A673 (cell line): ENCODE measurements at places on chromosomes 2 and 18. TPM values are rescaled to one million over a fixed set of nuclear protein-coding genes. Genes with fewer than 3 reads are reported as not detected.

NT5C1B gene
- not detected in 2 replicates for total RNA-seq

POTEC gene
- total RNA-seq, result not detected in 2 replicates

MEP1B gene
- total RNA-seq, result 0.26 TPM in 1 of 2 replicates, not detected in the other

CFAP65 gene
- 0.13 and 0.83 TPM in 2 replicates for total RNA-seq

PKP4 gene
- 67.7 and 79.3 TPM in 2 replicates for total RNA-seq

ICA1L gene
- total RNA-seq, result 3.2 and 4.7 TPM in 2 replicates

GMCL1 gene
- 20.8 and 24.1 TPM in 2 replicates for total RNA-seq

EIF2AK2 gene
- total RNA-seq, result 64.4 and 68.4 TPM in 2 replicates

INO80D gene
- total RNA-seq, result 20.9 and 21.7 TPM in 2 replicates

PHLPP1 gene
- 13.7 and 17.5 TPM in 2 replicates for total RNA-seq

UBE2F gene
- 49.0 and 51.2 TPM in 2 replicates for total RNA-seq

FASTKD2 gene
- 27.3 and 35.4 TPM in 2 replicates for total RNA-seq

SERPINB10 gene
- not detected in 2 replicates for total RNA-seq

EFR3B gene
- 0.76 and 1.0 TPM in 2 replicates for total RNA-seq

SMCHD1 gene
- total RNA-seq, result 74.0 and 80.9 TPM in 2 replicates

UGT1A9 gene
- not detected in 2 replicates for total RNA-seq

FZD7 gene
- total RNA-seq, result 14.1 and 15.1 TPM in 2 replicates

ZNF396 gene
- 0.84 and 0.94 TPM in 2 replicates for total RNA-seq
